NCI-H510A treated with DMSO at 0.1 percent for 48 hours (cell line): ENCODE measurements at places on chromosomes 13 and 19.

DNA sequence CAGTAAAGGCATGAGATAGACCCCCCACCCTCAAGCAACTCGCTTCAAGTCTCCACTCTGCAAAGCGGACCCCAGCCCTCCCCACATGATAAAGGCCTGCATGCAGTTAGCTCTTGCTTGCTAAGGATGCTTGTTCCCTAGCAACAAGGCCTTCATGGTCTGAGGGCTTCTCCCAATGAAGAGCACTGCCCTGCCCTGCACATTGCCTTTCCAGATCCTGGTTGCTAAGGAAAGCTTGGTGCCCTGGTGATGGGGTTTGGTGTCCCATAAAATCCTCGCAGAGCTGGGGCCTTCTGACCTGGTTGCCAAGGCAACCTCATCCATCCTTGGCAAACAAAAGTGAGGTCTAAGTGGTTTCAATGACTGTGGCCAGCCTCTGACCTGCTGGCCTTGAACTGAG lies 6.0 kb downstream of the DBP start:
- no peak for DNase-seq

DNA sequence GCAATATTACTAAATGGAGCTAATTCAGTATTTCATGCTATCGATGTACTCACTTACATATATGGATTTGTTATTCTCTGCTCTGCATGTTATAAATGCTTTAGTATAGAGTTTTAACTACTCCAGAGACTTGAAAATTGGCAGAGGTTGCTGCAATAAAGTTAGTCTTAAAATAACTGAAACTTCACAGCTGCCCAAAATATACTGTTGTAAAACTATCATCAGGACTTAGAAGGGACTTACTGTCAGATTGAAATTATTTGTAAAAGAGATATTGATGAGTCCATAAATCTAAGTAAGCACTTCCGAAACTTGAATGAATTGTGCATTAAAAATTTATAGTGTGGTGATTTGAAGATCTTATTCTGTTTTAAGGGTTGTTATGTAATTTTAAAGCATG lies 1178.2 kb upstream of the PCDH20 start:
- DNase-seq = no peak

GRCh38 chr13:111957913-111958450 lies 109.0 kb upstream of the SOX1 start:
- DNase-seq = no peak

- DNase-seq = no peak
Observed at GRCh38 chr13:104553186-104553585, 1487.0 kb upstream of the SLC10A2 start.

DNA sequence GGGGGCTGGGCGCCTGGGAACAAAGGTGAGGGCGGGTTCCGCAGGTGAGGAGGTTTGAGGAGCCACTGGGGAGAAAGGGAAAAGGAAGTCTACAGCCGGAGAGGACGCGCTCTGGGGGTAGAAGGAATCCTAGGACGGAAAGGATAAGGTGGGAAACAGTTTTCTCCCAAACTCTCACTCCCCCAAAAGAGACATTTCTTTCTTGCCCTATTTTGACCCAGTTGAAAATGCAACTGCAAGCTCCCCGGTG lies 651 bp upstream of the POLR1D start:
- peak; percentile 64 for DNase-seq

DNA sequence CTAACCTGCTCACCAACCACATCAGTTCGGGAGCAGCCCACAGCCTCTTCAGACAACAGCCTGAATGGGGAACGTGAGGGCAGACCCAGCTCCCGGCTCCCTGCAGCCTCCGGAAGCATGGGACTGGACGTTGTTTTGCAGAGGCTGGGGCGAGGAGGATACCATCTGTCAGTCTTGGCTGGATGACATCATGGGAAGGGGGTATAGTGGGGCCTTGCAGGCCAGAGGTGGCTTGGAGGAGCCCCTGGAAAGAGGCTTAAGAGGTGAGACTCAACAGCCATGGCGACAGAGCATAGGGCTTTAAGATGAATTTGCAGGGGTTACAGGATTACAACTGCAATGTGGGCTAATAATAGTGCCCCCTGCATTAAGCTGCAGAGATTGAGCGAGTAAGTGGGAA lies 1.5 kb downstream of the FXYD3 start:
- DNase-seq = no peak

DNA sequence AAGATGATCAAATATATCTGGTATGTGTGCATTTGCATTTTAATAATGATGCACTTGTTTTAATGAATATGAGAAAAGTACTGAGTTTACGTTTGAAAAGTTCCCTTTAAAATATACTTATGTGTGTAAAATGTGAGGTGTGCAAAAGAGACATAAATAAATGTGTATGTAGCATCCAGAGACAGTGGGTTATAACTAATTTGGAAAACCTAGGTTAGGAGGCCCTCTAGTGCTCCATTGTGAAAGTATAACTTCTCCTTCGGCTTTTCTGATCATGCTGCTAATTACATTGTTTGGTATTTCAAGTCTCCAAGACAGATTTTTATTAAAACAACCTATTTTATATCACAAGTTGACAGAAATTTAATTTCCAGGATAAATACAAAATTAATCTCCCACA lies 30.1 kb downstream of the SCEL start:
- peak; percentile 28 for DNase-seq

GRCh38 chr13:106526738-106527444 lies 8.6 kb downstream of the EFNB2 start:
- DNase-seq = no peak

DNA sequence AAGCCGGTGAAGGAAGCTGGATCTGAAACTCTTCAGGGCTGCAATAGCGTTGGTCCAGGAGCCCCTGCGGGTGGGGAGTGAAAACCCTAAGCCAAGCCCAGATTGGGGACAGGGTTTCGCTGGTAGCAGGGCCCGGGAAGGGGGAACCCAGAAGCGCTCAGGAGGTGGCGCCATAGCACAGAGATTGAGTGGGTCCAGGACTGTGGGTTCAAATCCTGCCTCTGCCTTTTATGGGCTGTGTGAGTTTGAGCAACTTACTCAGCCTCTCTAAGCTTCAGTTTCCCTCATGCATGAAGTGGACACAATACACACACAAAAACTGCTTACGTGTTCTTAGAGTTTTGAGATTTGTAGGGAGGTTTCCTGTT lies 8.3 kb upstream of the SYCN start:
- DNase-seq = no peak

DNA sequence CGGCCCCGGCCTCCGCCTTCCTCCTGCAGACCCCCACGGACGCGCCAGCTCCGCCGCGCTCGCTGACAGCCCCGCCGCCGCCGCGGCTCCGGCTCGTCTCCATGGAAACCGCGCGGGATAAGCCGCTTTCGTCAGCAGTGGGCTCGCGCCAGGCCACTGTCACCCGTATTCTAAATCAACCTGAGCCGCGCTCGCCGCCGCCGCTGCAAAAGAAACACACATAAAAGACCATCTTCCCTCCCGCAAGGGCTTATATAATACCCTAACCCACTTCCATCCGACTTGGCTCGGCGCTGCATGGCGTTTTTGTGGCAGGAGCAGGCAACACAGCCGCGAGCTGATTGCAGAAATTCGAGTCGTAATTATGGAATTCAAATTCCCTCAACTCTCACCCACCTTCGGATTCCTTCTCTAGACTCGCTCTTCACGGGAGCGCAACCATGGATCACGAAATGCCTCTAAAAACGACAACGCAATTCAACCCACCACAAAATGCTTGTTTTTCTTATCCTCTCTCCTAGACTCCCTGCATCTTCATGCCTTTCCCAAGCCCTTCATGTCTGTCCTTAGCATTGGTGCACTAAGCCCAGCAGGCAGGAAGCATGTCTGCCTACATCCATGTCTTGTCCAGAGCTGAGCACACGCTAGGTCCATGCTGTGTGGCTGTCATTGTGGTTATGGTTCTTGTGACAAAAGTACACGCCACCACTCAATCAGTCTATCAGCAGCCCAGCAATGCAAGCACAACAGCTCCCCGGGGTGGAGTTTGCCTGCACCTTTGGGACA lies at the start of gene AMER2:
Gene AMER2, minus strand, starts transcription at position 772 of the 786 bp plus-strand sequence. Its CDS starts 669 bp downstream, at position 103.
- no peak for DNase-seq

- DNase-seq = no peak
Observed at GRCh38 chr19:2663920-2664571, 38.4 kb downstream of the GNG7 start.

GRCh38 chr13:50826035-50826434 lies 17.5 kb downstream of the DLEU7 start:
- no peak for DNase-seq

- DNase-seq = no peak
Observed at GRCh38 chr19:8592231-8593009, 15.2 kb upstream of the MYO1F start.

DNA sequence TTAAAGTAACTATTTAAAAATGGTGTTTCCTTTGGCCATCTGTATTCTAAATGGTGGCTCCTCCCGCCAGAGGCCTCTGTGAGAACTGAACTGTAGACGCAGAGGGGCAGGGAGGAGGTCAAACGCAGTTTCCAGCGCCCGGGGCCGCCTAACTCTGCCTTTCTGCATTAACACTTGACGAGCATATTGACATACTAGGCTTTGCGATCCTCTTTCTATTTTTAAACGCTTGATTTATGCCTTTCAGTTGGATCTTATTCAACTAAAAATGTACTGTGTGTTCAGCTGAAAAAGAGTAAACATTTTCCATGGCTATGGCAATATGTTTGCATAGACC lies 74.7 kb downstream of the SPACA7 start:
- DNase-seq = peak; percentile 74

- DNase-seq = no peak
Observed at GRCh38 chr13:61880578-61881283, 465.1 kb upstream of the PCDH20 start.

DNA sequence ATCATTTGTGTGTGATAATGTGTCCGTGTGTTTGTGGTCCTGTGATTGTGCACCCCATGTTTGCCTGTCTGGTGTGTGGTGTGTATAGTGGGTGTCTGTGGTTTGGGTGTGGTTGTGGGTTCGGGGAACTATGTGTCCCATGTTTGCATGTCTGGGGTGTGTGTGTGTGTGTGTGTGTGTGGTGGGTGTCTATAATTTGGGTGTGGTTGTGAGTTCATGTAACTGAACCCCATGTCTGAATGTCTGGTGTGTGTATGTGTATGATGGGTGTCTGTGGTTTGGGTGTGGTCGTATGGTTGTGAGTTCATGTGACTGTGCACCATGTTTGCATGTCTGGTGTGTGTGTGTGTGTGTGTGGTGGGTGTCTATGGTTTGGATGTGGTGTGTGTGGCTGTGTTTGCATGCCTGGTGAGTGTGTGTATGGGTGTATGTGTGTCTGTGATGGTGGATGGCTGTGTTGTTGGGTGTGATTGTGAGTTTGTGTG lies 11.1 kb upstream of the NFIX start:
- DNase-seq = no peak

DNA sequence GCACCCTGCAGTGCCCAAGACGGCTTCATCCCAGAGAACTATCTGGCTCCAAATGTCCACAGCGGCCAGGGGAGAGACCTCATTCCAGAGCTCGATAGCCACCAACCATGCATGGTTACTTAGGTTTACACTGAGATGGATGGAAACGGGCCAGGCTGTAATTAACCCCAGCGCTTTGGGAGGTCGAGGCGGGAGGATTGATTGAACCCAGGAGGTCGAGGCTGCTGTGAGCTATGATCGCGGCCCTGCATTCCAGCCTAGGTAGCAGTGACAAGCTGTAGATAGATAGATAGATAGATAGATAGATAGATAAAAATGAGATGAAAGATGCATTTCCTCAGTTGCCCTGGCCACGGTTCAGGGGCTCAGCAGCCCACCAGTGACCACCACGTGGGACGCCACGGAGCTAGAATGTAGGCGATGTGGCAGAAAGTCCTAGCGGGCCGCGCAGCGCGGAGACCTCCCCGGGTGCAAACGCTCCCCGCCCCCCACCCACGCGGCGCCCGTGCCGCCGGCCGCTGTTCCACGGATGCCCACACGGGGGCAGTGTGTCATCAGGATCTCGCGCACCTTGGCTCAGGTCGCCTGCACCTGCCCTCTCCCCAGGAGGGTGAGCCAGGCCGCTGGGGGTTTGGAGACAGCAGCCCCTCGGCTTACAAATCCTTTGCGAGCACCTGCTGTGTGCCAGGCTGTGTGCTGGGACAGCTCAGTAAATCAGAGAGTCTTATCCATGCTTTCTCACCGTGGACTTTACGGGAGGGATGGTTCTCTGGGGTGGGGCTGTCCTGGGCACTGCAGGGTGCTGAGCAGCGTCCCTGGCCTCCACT lies 13.5 kb upstream of the TLE5 start:
- peak; percentile 42 for DNase-seq

DNA sequence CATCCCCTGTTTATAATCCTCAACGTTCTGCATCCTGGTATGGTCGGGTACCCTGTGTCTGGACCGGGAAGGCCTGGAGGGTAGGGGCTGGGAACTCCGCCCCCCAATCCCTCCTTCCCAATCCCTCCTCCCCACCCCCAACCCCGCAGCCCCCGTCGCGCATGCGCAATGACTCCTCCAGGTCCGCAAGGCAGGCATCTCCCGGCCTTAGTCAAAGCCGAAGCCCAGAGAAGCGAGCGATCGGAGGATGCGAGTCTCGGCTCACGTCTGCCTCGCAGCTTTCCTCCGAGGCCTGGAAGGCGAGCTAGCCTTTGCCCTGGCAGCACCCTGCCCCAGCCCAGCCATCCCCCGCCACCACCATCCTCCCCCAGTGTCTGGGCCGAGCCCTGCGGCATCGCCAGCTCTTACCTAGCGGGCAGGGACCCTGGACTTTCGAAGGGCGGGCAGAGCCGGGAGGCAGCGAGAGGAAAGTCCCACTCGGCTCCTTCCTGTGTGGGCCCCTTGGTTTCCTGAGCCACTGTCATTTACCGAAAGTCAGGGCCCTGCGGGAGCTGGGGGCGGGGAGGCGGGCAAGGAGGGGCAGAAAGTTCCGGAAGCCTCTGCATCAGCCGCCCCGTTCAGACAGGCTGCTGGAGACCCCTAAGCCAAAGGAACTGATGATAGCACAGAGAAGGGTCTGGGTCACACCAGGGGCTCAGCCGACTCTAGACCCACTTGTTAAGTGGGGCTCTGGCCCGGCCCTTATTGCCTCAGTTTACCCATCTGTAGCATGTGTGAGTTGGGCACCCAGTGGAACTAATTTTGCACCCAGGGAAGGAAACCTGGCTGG lies at the start of gene JAK3:
Gene JAK3, minus strand, starts transcription at position 445 of the 829 bp plus-strand sequence. CDS start 3,565 bp downstream, outside the sequence.
- no peak for DNase-seq

DNA sequence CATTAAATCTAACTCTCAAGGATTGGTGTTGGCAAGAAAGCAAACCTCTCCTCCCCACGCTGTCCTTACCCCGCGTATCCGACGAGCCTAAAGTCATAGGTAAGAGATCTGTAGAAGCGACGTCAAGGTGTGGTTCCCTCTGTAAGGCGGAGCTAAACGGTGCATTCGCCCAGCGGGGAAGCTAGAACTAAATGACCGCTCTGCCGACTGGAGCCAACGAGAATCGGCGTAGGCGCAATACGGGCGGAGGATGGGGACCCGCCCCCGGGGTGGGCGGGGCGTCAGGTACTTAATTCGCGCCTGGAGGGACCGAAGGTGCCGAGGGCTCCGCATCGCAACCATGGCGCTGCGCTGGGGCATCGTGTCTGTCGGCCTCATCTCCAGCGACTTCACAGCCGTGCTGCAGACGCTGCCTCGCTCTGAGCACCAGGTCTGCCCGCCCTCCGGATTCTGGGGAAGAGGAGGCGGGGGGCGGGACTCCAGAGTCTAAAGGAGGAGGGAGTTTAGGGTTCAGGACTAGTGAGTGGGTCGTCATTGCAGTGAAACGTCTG lies at the start of gene DHDH:
Gene DHDH, plus strand, starts transcription at position 318 of the 551 bp plus-strand sequence. Its CDS starts 23 bp downstream, at position 341.
- DNase-seq = peak; percentile 96

GRCh38 chr19:2341244-2341751 lies 12.8 kb downstream of the SPPL2B start:
- no peak for DNase-seq

GRCh38 chr13:62933809-62934208 lies 1518.2 kb upstream of the PCDH20 start:
- no peak for DNase-seq

GRCh38 chr13:112947796-112948195 lies 21.2 kb upstream of the MCF2L start:
- no peak for DNase-seq

- no peak for DNase-seq
Observed at GRCh38 chr13:31773538-31773937, 34.2 kb downstream of the RXFP2 start.

- no peak for DNase-seq
Observed at GRCh38 chr13:67642657-67643056, 412.5 kb upstream of the PCDH9 start.
